GM23338 (cell line): ENCODE measurements at places on chromosomes 3 and 15. TPM values are rescaled to one million over a fixed set of nuclear protein-coding genes. Genes with fewer than 3 reads are reported as not detected.

Gene NTRK3
- total RNA-seq: 3.1 and 5.4 TPM in 2 replicates

Gene DPPA2
- 9.3 and 14.3 TPM in 2 replicates for total RNA-seq

Gene PPP1R14D
- total RNA-seq: not detected in 2 replicates

Gene SPINT1
- total RNA-seq: 209 and 253 TPM in 2 replicates

Gene CYP1A2
- not detected in 2 replicates for total RNA-seq

Gene SLC6A1
- 0.16 and 0.28 TPM in 2 replicates for total RNA-seq

Gene PPIB
- total RNA-seq: 372 and 398 TPM in 2 replicates

Gene GATM
- 17.5 and 21.6 TPM in 2 replicates for total RNA-seq

Gene PLA2G4B
- total RNA-seq: 3.4 and 4.4 TPM in 2 replicates

Gene TUSC7
- not detected in 2 replicates for total RNA-seq

Gene PRKCD
- 10.2 and 11.8 TPM in 2 replicates for total RNA-seq

Gene GADL1
- 0.35 and 0.97 TPM in 2 replicates for total RNA-seq

Gene C3orf80
- 1.0 and 3.0 TPM in 2 replicates for total RNA-seq

Gene REC114
- not detected in 2 replicates for total RNA-seq

Gene CDCP1
- total RNA-seq: 17.4 and 20.1 TPM in 2 replicates
